ENCODE measurements at places on chromosomes 5 and 9.

DNA sequence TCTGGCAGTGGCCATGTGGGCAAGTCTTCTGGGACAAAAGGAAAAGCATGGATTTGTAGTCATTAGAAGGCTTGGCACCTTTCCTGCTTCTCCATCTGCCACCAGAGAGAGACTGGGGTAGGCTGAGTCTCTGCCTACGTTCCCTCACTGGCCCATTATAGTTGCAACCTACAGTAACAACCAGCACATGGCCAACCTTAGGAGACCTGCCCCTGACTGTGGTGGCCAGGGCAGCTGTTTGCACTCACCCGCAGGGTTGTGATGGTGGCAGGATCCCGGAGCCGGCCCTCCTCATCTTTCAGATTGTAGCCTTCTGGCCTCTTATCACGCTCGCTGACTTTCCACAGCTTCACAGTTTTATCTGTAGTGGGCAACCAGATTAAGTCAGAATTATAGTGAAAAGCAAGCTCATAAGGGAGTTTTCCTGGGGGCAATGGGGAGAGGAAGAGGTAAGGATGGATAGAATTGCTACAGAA is 174.9 kb upstream of the GPR151 start:
- DNase-seq = no peak

GRCh38 chr5:180644129-180644824 is 5.1 kb downstream of the FLT4 start:
- DNase-seq = no peak

- no peak for DNase-seq
Observed at GRCh38 chr5:106258591-106259125, 1412.1 kb downstream of the EFNA5 start.

- DNase-seq = no peak
Observed at GRCh38 chr5:87099968-87100367, 167.7 kb upstream of the RASA1 start.
